SK-MEL-5 (cell line): ENCODE measurements at places on chromosomes 16 and 17. TPM values are rescaled to one million over a fixed set of nuclear protein-coding genes. Genes with fewer than 3 reads are reported as not detected.

DNA sequence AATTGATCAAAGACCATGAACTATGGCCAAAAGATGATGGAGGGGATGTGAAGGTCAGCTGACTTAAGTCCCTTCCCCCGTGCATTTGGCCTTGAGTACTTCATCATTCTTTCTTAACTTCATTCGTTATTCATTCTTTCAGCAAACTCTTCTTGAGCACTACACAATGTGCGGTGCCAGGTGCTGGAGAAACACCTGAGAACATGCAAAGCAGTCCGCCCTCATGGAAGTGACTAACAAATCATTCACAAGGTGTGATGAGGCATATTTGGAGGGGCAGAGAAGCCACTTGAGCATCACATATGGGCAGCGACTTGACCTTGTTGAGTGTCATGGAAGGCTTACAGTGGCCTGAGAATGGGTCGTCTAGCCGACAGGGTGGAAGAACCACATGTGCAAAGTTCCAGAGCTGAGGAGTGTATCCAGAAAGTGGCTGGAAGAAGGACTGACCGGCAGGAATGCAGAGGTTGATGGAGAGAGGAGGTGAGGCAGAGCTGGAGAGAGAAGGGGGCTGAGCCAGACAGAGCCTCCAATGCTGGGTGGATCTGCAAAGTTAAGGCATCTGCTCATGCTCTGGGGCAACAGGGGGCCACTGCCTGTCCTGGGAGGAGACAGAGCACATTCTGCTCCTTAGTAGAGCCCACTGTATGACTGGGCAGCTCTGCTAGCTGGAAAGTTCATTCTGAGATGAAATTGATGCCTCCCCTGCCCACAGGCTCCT is 25.1 kb upstream of the EIF1 start:
- no peak for DNase-seq

DNA sequence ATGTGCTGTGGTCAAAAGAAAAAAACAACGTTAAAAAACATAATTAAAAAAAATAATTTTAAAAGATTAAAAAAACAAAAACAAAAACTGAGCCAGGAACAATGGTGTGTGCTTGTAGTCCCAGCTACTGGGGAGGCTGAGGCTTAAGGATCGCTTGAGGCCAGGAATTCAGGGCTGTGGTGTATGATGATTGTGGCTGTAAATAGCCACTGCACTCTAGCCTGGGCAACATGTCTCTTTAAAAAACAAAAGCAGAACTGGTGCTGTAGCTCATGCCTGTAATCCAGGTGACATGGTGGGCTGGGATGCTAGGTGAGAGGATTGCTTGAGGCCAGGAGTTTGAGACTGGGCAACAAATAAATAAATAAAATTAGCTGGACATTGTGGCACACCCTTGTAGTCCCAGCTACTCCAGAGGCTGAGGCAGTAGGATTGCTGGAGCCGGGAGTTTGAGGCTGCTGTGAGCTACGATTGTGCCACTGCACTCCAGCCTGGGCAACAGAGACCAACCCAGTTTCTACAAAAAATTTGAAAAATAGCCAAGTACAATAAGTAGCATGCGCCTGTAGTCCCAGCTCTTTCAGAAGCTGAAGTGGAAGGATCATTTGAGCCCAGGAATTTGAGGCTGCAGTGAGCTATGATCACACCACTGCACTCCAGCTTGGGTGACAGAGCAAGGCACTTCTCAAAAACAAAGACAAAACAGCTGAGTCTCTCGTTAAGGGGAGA is 43.6 kb downstream of the NFATC3 start:
- no peak for DNase-seq

DNA sequence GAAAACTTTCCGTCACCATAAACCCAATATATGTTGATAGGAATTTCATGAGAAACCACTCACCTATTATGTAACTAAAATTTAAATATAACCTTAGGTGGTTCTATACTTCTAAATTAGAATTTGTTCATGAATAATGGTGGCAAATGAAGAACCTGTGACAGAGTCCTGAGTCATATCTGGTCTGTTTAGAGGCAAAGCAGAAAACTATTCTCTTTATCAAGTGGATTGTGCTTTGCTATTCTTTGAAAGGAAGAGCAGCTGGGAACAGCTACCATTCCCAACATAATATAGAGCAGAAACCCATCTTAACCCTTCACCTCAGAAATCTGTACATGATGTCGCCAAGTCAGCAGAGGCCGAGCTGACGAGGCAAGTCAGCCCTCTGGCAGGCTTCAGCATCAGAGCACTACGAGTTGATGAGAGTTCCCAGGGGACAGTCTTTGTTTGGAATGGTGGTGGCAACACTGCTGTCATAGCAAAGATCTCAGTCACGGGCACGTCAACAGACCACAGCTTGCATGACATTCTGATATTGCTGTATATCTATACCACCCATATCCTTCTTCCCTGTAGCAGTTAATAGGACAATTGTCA is 631.9 kb upstream of the CA10 start:
- no peak for DNase-seq

The RPL19 gene
- total RNA-seq = 4,194 and 4,277 TPM in 2 replicates

- peak; percentile 13 for DNase-seq
Observed at GRCh38 chr16:89822188-89823086, 5.8 kb upstream of the SPIRE2 start.

DNA sequence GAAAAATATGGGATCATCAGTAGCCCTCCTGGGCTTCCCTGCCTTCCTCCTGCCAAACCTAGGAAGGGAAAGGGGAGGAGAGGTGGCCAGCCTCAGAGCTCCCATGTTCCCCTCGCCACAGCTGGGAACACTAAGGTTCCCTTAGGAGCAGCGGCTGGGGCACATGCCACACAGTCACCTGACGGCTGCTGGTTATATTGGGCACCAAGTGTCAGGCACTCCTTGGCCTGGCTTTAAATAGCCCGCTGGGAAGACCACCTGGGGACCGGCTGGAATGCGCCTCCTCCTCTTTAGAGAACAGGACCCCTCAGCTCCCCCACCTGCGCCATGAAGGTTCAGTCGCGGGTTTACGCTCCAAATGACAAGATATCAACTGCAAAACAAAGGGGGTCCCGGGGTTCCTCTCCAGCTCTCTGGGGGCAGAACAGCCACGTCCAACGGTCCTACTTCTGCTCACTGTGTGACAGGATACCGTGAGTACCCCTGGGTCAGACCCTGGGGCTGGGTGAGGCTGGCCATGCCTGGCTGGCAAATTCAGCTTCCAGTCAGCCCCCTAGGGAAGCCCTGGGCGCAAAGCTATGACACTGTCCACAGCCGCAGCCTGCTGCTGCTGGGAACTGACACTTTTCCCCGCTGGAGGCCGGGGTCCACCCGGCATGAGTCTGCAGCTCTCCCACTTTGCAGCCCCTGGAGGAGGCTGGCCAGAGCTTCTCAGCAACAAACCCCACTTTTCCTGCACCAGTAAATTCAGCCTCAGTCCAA is 3.3 kb downstream of the SMIM5 start:
- DNase-seq = no peak

The ELMO3 gene
- 0.61 and 0.90 TPM in 2 replicates for total RNA-seq

- DNase-seq = no peak
Observed at GRCh38 chr17:32654324-32654723, 167.5 kb downstream of the CDK5R1 start.

DNA sequence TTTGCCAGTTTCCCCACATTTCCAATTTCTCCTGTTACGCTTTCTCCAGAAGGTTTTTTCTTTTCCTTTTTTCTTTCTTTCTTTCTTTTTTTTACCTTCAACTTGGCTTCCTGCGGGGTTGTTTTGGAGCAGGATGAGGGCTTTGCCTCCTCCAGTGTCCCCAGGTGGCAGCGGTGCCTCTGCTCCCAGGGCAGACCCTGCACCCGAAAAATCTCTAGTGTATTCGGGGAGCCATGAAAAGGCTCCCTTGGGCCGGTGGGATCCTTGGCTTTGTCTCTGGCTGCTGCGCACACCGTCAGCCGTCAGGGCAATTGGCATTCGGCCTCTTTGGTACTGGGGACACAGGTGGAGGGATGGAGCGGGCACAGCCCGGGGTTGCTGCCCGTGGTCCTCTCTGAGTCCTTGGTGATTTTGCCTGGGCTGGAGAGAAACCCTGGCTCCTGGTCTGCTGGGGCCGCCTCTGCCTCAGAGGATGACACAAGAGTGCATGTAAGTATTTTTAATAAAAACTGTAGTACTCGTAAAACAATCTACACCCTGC is 846 bp downstream of the ITGB3 start:
- no peak for DNase-seq

- no peak for DNase-seq
Observed at GRCh38 chr17:8555062-8555461, 75.5 kb downstream of the MYH10 start.

DNA sequence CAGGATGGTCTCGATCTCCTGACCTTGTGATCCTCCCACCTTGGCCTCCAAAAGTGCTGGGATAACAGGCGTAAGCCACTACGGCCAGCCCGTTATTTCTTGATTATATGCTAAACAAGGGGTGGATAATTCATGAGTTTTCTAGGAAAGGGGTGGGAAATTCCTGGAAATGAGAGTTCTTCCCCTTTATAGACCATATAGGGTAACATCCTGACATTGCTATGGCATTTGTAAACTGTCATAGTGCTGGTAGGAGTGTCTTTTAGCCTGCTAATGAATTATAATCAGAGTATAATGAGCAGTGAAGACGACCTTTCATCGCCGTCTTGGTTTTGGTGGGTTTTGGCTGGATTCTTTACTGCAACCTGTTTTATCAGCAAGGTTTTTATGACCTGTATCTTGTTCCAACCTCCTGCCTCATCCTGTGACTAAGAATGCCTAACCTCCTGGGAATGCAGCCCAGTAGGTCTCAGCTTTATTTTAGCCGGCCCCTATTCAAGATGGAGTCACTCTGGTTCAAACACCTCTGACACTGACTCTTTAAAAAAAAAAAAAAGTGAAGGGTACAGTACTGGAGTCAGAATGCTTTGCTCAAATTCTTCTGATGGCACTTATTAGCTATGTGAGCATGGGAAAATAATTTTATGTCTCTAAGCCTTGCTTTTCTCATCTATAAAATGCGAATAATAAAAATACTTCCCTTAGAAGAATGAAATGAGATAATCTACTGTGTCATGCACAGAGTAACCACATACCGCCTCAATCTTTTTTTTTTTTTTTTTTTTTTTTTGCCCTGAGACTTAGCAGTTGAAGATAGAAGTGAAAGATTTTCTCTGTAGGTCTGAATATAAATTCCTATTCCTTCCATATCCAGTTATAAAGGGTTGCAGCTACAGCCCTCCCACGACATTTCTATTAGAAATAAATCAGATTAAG is 5.1 kb upstream of the CALCOCO2 start:
- DNase-seq = no peak

The FTO gene
- 58.2 and 64.1 TPM in 2 replicates for total RNA-seq

- DNase-seq = no peak
Observed at GRCh38 chr17:21228845-21229244, 14.9 kb upstream of the TMEM11 start.

The GLP2R gene
- total RNA-seq = not detected in 2 replicates

The PRSS22 gene
- total RNA-seq = not detected in 2 replicates

GRCh38 chr17:1275962-1276736 is 3.3 kb upstream of the TRARG1 start:
- peak; percentile 69 for DNase-seq

DNA sequence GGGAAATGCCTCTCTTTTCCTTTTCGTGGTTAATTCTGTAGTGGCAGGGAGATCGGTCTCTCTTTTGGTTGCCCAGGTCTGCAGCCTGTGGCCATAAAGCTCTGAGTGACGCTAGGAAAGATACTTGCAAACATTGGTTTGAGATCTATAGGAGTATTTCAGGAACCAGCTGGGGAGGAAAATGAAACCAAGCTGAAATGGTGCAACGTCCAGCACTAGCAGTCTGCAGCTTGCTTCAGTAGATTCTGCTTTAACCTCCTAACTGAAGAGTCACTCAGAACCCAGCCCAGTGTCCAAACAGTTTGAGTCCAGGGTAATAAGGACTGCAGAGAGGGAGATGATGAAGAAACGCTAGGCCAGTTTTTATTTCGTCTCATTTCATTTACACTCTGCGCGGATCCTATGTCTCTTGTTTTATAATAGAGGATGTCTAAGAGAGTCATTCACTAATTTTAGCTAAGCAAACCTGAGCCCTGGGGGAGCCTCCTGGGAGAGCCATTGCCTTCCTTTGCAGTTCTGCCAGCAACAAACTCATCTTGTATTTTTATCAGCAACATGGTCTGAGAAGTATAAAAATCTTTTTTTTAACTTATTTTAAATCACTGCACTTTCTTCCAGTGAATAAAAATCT is 12.0 kb downstream of the SP2 start:
- DNase-seq = no peak

- peak; percentile 81 for DNase-seq
Observed at GRCh38 chr17:43576563-43577229, 30.6 kb upstream of the ETV4 start.

The NPB gene
- total RNA-seq = 0.08 and 0.34 TPM in 2 replicates

The FAM171A2 gene
- total RNA-seq = 5.0 and 5.3 TPM in 2 replicates

The KRT27 gene
- total RNA-seq = 5.9 and 6.9 TPM in 2 replicates

DNA sequence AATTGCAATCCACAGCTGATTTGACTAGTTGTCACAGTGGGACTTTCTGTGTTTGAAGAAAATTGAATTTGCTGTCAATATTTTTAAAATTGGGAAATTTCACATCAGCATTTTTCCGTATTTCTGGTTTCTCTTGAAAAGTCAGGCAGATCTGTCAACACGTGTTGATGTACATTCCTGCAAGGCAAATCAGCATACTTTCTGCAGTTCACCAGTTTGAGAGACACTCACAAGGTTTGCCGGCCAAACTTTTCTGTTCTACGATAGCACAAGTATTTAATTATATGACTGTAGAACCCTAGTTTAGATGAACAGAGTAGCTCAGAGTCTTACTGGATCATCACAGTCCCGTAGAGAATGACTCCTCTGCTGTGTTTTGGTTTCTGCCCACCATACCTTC is 102.0 kb downstream of the ADAMTS18 start:
- DNase-seq = no peak

The WNT9B gene
- not detected in 2 replicates for total RNA-seq

DNA sequence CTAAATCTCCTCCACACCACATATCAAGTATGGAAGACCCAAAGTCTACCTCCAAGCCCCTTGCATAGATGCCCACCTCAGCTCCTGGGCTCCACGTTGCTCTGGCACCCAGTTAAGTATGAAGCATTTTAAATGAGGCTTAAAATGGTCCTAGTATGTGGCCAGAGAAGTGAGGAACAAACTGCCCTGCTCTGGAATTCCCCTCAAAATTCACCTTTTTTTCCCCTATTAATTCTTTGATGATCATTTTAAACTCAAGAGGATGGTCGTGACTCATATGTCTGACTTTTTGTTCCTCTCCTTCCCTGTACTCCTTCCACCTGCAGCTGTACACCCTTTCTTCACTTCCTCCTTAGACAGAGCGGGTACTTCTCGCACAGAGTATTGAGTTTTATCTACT is 234.5 kb upstream of the MYOCD start:
- no peak for DNase-seq

The KRTAP17-1 gene
- not detected in 2 replicates for total RNA-seq

DNA sequence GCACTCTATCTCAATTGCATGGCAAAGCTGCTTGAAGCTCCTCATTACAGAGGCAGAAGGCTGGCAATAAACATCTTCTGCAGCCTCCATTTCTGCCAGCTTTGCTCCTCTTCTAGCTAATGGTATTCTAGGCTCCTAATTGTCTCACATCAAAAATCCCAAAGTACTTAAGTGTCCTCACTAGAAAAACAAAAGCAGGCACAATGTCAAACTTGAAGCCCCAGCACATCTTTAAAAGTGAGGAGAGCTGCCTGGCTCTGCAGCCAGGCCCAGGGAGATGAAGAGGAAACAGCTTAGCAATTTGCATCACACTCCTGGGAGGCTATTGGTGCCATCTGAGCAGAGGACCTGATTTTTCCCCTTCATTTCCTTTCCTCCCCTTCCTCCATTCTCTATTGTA is 197.1 kb downstream of the KCNJ2 start:
- DNase-seq = no peak
